ENCODE measurements at places on chromosomes 2 and 18. TPM values are rescaled to one million over a fixed set of nuclear protein-coding genes. Genes with fewer than 3 reads are reported as not detected.
A peak's percentile ranks its signal among the peaks of the same experiment; 100 is the strongest.

Gene IL1RL2
- total RNA-seq = not detected

Gene YIPF4
- 29.8 TPM for total RNA-seq

GRCh38 chr2:222306393-222307142, 7.8 kb upstream of the PAX3 start:
- no peaks in the 10 kb centered on the region for H3K4me1 ChIP-seq
- no peak overlapping the region for H3K4me3 ChIP-seq
- DNase-seq = no peak
- no peak overlapping the region for H3K27ac ChIP-seq

GRCh38 chr18:46688853-46689525, 32.0 kb upstream of the LOXHD1 start:
- no peak overlapping the region for H3K4me3 ChIP-seq
- no peaks in the 10 kb centered on the region for H3K36me3 ChIP-seq
- H3K27ac ChIP-seq = no peak overlapping the region
- H3K27me3 ChIP-seq = no peaks in the 10 kb centered on the region
- peaks cover 3% of the 10 kb centered on the region for H3K4me1 ChIP-seq

DNA sequence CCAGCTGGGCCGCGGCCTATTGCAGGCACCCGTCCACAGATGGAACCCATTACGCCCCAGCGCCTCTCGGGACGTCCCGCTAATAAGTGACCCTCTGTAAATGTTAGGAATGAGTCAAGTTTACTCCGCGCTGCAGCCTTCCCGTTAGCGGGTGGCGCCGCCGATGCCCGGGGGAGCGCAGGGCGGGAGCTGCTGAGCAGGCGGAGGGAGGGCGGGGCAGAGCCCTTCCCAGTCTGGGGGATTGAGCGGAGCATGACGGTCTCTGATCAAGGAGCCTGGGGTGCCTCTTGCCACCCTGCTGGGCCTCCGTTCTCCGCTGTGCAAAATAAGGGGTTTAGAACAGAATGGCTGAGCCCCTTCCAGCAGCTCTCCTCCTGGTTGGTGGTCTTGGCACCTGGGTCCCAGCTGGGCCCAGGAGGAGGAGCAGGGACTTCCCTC, 10.5 kb downstream of the CROCC2 start:
- DNase-seq = no peak
- H3K36me3 ChIP-seq = no peaks in the 10 kb centered on the region
- H3K4me3 ChIP-seq = no peak overlapping the region
- H3K27ac ChIP-seq = no peak overlapping the region
- peaks cover 22% of the 10 kb centered on the region for H3K4me1 ChIP-seq
- H3K27me3 ChIP-seq = no peaks in the 10 kb centered on the region

DNA sequence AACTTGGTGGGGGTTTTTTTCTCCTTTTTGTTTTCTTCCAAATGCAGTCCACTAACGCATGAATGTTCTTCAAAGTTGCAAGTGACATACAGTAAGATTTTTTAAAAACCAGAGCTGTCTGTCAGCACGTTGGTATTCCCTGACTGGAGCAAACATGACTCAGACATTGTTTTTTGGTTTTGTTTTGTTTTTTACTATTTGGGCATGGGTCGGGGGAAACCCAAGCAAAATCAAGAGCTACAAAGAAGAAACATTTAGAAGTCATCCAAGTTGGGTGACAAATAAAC, 726 bp upstream of the CCDC88A start:
- peaks cover 4% of the 10 kb centered on the region for H3K4me1 ChIP-seq
- no peak overlapping the region for H3K27ac ChIP-seq
- peak overlapping the region; percentile 53 for H3K4me3 ChIP-seq
- H3K36me3 ChIP-seq = no peaks in the 10 kb centered on the region

Gene NETO1
- total RNA-seq = not detected

DNA sequence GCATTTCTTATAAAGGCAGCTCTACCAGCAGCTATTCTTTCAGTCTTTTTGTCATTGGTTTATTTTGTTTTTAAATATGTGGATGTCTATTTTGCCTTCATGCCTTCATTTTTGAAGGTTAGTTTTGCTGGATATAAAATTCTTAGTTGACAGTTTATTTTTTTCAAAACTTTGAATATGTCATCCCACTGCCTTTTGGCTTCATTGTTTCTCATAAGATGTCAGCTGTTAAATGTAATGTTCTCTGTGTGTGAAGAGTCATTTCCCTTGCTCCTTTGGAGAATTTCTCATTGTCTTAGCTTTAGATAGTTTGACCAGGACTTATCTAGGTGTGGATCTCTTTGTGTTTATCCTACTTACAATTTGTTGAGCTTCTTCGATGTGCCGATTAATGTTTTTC, 213.5 kb downstream of the KIAA1328 start:
- no peak for DNase-seq
- no peaks in the 10 kb centered on the region for H3K36me3 ChIP-seq
- no peaks in the 10 kb centered on the region for H3K27me3 ChIP-seq
- H3K4me3 ChIP-seq = no peak overlapping the region
- no peaks in the 10 kb centered on the region for H3K4me1 ChIP-seq

GRCh38 chr18:5413447-5413846, 117.9 kb upstream of the ZBTB14 start:
- no peak overlapping the region for H3K27ac ChIP-seq
- no peaks in the 10 kb centered on the region for H3K27me3 ChIP-seq
- no peaks in the 10 kb centered on the region for H3K36me3 ChIP-seq
- H3K4me1 ChIP-seq = no peaks in the 10 kb centered on the region
- no peak overlapping the region for H3K4me3 ChIP-seq
- no peak for DNase-seq

GRCh38 chr2:36458106-36458505, 102.5 kb downstream of the CRIM1 start:
- no peak for DNase-seq
- H3K4me3 ChIP-seq = no peak overlapping the region
- no peaks in the 10 kb centered on the region for H3K27me3 ChIP-seq
- no peak overlapping the region for H3K27ac ChIP-seq
- no peaks in the 10 kb centered on the region for H3K36me3 ChIP-seq
- peaks cover 25% of the 10 kb centered on the region for H3K4me1 ChIP-seq

DNA sequence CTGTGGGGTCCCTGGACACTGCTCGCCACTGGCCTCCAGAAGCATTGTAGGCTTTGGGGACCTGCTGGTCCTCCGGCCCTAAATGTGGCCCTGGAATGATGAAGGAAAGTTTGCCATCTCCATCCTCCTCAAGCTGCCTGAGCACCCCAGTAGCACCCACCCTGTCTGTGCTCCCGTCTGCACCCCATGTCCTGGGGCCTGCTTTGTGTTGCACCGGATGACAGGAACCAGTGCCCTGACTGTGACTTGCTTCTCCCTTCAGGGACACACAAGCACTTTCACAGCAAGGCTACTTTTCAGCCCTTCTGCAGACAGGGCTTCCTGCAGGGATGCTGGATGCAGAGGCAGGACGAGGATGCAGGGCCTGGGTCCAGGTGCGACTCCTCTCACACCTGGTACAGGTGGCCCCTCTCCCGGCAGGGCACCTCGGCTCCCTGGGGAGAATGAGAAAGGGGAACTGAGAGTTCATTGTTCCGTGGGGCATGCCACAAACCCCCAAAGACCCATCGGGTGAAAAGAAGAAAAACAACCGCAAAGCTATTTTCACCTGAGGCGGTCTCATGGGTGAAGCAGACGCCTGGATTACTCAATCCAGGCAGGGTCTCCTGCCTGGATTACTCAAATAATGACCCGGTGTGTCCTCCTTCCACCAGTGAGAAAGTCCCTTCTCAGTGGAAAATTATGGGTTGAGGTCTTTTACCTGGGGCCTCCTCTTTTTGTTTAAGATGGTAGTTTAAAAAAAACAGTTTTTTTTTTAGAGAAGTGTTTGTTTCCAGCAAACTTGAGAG, 74.9 kb downstream of the LONRF2 start:
- H3K4me1 ChIP-seq = no peaks in the 10 kb centered on the region
- H3K4me3 ChIP-seq = no peak overlapping the region
- no peak for DNase-seq
- H3K27ac ChIP-seq = no peak overlapping the region
- H3K36me3 ChIP-seq = no peaks in the 10 kb centered on the region

GRCh38 chr2:6827566-6828298, 38.0 kb downstream of the CMPK2 start:
- H3K4me1 ChIP-seq = no peaks in the 10 kb centered on the region
- no peak overlapping the region for H3K27ac ChIP-seq
- H3K4me3 ChIP-seq = no peak overlapping the region
- no peaks in the 10 kb centered on the region for H3K36me3 ChIP-seq
- H3K27me3 ChIP-seq = peaks cover 6% of the 10 kb centered on the region
- DNase-seq = no peak

DNA sequence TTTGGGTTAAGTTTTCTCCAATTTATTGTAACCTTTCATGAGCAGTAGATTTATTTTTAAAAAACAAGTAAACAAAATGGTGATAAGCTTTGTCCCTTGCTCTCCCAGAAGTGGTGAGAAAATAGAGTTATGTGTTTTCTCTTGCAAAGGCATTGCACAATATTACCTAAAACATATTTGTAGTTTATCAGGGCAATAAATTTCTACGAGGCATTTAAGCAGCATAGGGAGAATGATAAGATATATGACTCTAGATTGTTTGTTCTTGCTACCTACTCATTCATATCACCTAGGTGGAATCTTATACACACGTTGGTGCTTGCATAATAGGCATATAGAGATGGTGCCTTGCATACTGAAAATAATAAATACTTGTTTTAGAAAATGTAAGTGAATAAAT, 201.7 kb downstream of the MYO1B start:
- DNase-seq = no peak
- no peak overlapping the region for H3K4me3 ChIP-seq
- H3K27me3 ChIP-seq = no peaks in the 10 kb centered on the region
- H3K4me1 ChIP-seq = no peaks in the 10 kb centered on the region

- H3K36me3 ChIP-seq = no peaks in the 10 kb centered on the region
- no peak overlapping the region for H3K27ac ChIP-seq
- H3K4me1 ChIP-seq = peaks cover 3% of the 10 kb centered on the region
- H3K4me3 ChIP-seq = no peak overlapping the region
- DNase-seq = no peak
Observed at GRCh38 chr2:106147665-106148064, 46.4 kb downstream of the UXS1 start.

DNA sequence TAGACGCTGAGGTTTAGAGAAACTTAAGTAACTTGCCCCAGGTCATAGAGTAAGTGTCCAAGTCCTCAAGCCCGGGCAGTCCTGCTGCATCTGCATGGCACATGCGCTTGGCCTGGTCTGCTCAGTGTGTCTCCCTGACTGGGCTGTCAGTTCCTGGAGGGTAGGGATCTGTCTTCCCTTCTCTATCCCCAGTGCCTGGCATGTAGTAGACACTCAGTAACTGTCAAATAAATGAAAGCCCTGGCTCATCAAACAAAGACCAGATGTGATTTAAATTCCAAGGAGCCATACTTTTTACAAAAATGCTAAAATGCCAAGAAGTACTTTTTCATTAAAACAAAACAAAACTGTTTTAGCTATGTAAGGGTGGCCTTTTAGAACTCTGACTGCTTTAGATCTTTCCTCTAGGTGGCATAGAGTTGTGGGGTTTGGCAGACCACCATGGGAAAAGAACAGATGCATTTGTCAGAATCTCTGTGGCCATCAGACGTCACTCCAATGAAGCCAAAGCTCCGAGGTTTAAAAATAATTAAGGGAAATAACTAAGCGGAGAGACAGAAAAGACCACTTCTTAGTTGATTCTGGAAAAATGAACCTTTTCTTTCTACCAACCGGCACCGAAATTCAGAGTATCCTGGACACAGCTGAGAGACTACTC, 34.0 kb downstream of the EPAS1 start:
- no peaks in the 10 kb centered on the region for H3K36me3 ChIP-seq
- no peak overlapping the region for H3K27ac ChIP-seq
- no peak overlapping the region for H3K4me3 ChIP-seq
- H3K4me1 ChIP-seq = peaks cover 13% of the 10 kb centered on the region

- no peaks in the 10 kb centered on the region for H3K36me3 ChIP-seq
- H3K4me3 ChIP-seq = no peak overlapping the region
- peak; percentile 54 for DNase-seq
- H3K4me1 ChIP-seq = peaks cover 4% of the 10 kb centered on the region
- H3K27me3 ChIP-seq = no peaks in the 10 kb centered on the region
Observed at GRCh38 chr2:187499941-187500532, 52.0 kb upstream of the CALCRL start.

DNA sequence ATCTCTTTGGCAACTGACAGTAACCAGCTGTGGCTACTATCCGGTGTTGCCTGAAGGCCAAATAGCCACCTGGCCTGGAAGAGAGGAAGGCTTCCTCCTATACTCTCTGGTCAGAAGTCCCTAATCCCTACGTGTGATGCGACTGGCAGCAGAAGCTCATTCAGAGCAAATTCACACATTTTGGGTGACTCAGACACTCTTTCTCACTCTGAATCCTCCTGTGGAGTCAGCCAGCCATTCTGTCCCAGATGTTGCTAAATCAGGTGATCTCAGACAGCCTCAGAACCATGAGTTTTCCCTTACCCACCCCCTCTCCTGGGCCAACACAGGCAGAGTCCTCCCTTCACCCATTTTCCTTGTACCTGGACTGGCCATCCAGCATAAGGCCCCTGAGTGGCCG, 34.7 kb downstream of the CFAP53 start:
- no peaks in the 10 kb centered on the region for H3K36me3 ChIP-seq
- H3K27me3 ChIP-seq = no peaks in the 10 kb centered on the region
- H3K4me1 ChIP-seq = no peaks in the 10 kb centered on the region
- H3K4me3 ChIP-seq = no peak overlapping the region
- DNase-seq = no peak

- no peak for DNase-seq
- H3K27me3 ChIP-seq = peaks cover 4% of the 10 kb centered on the region
- no peaks in the 10 kb centered on the region for H3K36me3 ChIP-seq
- H3K27ac ChIP-seq = no peak overlapping the region
- H3K4me1 ChIP-seq = peaks cover 6% of the 10 kb centered on the region
- no peak overlapping the region for H3K4me3 ChIP-seq
Observed at GRCh38 chr2:215416656-215417055, 19.2 kb downstream of the FN1 start.

Gene NT5C1B
- total RNA-seq = not detected

GRCh38 chr18:73896685-73897084, 250.9 kb downstream of the FBXO15 start:
- no peaks in the 10 kb centered on the region for H3K4me1 ChIP-seq
- no peaks in the 10 kb centered on the region for H3K36me3 ChIP-seq
- H3K27ac ChIP-seq = no peak overlapping the region
- DNase-seq = no peak

GRCh38 chr2:3584076-3584475, 9.0 kb downstream of the RPS7 start:
- H3K4me1 ChIP-seq = no peaks in the 10 kb centered on the region
- no peak overlapping the region for H3K4me3 ChIP-seq

DNA sequence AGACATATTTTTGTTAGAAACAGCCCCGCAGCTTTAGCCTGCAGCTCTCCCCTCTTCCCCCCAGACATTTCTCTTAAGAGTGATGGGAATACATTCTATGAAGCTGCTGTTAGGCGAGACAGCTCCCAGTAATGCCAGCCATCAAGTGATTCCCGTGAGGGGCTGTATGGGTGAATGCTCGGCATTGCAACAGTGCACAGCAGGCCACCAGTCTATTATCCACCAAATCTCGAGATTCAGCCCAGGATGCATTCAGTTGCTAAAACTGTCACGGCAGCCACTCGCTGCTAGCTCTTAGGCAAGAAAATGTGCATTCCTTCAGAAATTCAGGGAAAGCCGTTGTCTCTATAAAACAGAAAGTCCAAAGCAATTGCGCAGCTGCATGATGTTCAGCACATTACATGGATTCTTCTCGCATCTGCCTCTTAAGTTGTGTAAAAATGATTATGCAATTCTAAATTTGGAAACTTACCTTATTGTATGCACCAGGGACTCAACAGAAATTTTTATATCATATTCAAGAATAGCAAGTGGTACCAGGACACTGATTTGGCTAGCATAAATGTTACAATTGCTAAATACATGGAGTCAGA, 211.3 kb upstream of the ARL4C start:
- H3K27ac ChIP-seq = no peak overlapping the region
- H3K4me3 ChIP-seq = no peak overlapping the region
- peaks cover 6% of the 10 kb centered on the region for H3K4me1 ChIP-seq

All from HCT116 (cell line).